Putamen (tissue), 1 donor: ENCODE measurements at places on chromosomes 16 and 17.

DNA sequence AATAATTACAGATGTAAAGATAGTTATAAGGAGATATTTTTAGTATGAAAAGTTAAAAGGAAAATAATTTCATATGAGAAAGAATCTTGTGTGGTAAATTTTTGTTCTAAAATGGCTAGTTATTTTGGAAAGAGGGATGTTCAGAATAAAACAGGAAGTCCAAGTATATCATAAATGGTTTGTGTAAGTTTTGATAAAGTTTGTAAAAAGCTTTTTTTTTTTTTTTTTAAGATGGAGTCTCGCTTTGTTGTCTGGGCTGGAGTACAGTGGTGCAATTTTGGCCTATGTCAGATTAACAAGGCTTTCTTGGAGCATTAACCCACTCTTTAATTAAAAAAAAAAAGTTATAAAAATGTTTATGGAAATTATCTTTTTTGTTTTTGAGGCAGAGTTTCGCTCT is 8.2 kb upstream of the CDK10 start:
- DNase-seq = no peak

DNA sequence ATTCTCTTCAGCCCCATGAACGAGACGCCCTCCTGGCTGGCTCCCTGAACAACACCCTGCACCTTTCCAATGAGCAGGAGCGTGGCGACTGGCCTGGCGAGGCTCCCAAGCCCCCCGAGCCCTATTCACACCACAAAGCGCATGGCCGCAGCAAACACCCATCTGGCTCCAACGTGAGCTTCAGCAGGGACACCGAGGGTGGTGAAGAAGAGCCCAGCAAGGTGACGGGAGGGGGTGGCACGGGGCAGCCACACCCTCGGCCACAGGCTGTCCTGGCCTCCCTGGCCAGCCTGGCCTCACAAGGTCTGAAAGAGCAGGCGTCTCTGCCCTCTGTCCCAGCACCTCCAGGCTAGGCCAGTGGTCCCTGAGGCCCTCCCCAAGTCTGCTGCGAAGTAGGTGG is 23.7 kb downstream of the CASKIN2 start:
- DNase-seq = no peak

DNA sequence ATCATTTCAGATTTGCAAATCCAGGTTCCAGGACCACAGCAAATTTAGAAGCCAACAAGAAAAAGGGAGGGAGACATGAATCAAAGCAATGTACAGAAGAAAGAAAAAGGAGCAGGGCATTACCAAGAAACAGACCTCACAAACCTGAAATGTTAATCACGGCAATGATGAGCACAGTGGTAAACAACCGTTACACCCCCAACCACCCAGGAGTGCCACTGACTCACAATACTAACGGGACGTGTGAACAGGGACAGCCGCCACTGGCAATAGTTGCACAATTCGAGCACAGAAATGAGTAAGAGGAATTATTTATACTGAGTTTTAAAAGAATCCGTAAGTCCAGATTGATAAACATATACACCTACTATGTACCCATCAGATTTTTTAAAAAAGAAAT is 13.8 kb downstream of the USP22 start:
- no peak for DNase-seq

- DNase-seq = peak; percentile 23
Observed at GRCh38 chr17:31580316-31580705, 188.8 kb downstream of the RAB11FIP4 start.

- no peak for DNase-seq
Observed at GRCh38 chr17:49753959-49754391, 10.0 kb downstream of the FAM117A start.

DNA sequence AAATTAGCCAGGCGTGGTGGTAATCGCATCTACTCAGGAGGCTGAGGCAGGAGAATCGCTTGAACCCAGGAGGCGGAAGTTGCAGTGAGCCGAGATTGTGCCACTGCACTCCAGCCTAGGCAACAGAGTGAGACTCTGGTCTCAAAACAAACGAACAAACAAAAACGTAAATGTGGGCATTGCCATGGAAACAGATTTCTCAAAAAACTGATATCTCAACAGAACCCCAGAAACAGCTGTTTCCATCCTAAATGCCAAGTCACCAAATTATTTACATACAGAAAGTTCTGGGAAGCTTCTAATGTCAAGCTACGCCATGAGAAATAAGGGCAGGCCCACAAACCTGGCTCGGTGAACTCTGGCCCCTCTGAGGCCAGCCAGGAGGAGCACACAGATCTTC is 16.0 kb upstream of the ZNF689 start:
- DNase-seq = no peak

DNA sequence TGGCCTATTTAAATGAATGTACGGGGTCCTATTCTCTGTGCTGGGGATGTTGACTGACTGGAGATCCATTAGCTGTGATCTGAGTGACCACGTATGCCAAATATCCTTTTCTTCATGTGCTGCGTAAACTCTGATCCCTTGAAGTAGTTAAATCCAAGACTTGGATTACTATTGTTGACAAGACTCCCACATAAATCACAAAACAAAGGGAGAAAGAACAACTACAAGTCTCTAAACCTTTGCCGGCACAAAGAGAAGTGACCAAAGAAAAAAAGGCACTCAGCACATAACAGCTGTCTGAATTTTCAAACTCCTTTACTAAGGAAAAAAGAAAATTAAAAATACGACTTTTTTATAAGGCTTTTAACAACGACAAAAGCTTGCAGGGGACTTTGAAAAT is 559.9 kb upstream of the CDH8 start:
- no peak for DNase-seq

DNA sequence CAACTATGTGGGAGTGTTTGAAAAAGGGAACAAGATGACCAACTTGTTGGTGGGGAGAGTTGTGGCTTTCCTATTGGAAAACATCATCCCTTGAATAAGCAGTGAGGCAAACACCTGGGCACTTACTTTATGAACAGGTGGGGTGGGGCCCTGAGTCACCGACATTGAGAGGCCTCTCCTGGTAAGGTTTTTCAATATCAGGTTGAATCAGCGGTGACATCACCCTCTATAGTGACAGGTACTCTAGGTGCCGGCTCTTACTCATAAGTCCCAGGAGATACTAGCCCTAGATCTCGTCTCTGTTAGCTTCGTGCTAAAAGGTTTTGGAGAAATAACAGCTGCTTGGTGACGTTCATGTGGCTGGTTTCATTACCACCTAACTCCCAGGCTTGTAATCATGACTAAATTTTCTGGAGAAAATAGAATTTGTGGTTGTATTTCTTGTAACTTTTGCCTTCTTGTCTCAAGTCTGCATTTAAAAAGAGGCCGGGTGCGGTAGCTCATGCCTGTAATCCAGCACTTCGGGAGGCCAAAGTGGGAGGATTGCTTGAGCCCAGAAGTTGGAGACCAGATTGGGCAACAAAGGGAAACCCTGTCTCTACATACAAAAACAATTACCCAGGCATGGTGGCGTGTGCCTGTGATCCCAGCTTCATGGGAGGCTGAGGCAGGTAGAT is 19.3 kb downstream of the CDH1 start:
- no peak for DNase-seq

- DNase-seq = no peak
Observed at GRCh38 chr16:84838383-84838948, 18.7 kb downstream of the CRISPLD2 start.

DNA sequence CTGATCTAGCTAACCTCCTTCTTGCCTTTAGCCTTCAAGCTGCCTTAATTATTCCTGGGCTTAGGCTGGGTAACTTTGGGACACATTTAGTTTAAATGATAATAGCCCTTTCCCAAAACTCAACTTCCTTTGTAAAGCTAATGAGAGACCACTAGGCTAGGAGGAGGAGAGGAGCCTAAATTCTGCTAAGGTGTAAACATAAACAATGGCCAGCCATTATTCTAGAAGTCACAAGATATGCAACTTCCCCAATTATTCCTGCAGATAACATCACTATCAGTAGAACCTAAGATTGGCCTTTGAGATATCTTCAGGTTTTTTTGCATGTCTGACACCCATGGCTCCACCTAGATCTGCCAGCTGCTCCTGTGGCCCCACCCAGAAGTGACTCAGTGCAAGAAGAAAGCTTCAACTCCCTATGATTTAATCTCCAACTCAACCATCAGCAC is 131.2 kb upstream of the FAM20A start:
- DNase-seq = no peak

- DNase-seq = no peak
Observed at GRCh38 chr17:5871666-5872065, 198.5 kb upstream of the WSCD1 start.

DNA sequence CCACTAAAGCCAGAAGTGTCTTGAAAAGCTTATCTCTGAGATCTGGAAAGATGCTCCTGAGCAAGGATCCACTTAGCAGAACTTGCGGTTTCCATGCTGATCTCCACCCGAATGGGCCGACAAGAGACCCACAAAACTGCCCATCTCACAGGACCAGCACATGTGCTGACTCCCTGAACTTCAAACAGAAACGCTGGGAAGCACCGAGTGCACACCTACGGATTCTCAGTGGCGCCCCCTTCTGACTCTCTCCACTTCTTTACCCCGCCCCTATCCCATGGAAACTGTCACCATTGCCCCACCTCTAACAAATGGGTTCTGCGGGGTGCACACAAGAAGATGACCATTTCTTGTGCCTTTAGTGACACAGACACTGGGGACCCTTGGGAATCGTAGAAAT is 21.4 kb downstream of the CDRT4 start:
- DNase-seq = no peak

GRCh38 chr17:75602644-75603043 is 15.0 kb downstream of the MYO15B start:
- DNase-seq = no peak

- no peak for DNase-seq
Observed at GRCh38 chr17:75536366-75536765, 10.9 kb downstream of the LLGL2 start.
